ENCODE measurements at places on chromosomes 13 and 19. TPM values are rescaled to one million over a fixed set of nuclear protein-coding genes. Genes with fewer than 3 reads are reported as not detected.

DNA sequence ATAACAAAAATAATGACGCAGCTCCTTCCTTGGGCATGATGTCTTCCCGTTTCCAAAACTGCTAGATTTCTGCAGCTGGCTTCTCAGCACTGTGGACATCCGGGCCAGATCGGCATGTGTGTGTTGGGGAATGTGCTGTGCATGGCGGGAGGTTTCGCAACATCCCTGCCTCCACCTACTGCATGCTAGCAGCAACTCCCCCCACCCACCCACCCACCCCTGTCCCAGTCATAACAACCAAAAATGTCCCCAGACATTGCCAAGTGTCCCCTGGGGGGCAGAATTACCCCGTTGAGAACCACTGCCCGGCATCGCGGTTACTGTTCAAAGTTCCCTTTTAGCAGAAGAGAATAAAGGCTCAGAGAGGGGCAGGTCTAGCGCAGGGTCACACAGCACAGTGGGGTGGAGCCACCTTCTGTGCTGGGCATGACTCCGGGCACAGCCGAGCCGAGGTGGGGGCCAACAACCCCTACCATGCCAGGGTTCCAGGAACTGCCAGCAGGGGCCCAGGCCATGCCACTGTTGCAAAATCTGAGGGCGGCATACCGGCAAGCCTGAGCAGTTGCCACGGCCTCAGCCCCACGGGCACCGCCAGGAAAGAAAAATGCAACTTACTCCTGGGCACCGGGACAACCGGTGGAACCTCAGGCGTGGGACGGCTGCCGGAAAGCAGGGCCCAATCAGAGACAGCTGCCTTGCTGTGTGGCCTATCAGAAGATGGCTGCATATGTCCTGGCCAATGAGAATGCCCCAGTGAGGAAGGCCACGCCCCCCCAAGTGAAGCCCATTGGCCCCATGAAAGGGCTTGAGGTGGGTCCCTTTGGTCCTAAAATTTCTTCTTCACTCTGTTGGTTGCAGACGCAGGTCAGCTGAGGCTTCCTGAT lies 22.5 kb upstream of the NFIC start:
- DNase-seq = no peak

DNA sequence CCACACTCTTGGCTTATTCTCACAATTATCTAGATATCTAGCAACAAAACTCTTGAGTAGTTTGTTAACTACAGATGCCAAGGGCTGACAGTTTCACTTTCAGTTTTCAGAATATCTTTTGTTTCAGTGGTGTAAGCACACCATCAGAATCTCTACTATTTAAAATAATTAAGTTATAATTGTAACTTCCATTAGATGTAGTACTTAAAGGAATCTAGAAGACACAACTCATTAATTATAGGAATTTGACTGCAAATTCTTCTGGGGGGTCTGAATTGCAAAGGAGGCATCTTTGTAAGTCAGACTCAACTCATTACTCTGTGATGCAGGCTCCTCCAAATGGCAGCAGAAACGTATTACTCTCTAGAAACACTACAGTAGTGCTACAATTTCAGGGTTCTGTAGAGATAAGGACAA lies 44.9 kb upstream of the USPL1 start:
- peak; percentile 15 for DNase-seq

- DNase-seq = no peak
Observed at GRCh38 chr19:18020212-18021085, 12.5 kb downstream of the ARRDC2 start.

DNA sequence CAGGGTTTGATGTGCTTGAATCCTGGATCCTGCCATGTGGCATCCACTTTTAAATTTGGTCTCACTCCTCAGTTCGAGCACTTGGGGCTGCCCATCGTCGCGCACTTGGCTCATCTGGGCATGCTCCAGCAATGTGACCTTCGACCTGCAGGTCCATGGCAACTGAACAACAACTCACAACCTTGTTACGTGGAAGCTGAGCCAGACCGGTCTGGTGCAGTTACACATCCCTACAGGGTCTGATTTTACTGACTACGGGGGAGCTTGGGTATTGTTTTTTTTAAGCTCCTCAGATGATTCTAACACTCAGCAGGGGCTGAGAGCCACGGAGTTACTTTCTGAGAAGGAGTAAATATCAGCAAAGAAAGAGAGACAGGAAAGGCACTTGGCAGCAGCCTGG lies 769.6 kb downstream of the UQCRFS1 start:
- no peak for DNase-seq

GRCh38 chr19:35936738-35937268 lies 629 bp downstream of the LRFN3 start:
- DNase-seq = no peak

GRCh38 chr13:93477238-93477637 lies 250.6 kb downstream of the GPC6 start:
- no peak for DNase-seq

GRCh38 chr13:25085125-25085742 lies 10.7 kb upstream of the PABPC3 start:
- no peak for DNase-seq

DNA sequence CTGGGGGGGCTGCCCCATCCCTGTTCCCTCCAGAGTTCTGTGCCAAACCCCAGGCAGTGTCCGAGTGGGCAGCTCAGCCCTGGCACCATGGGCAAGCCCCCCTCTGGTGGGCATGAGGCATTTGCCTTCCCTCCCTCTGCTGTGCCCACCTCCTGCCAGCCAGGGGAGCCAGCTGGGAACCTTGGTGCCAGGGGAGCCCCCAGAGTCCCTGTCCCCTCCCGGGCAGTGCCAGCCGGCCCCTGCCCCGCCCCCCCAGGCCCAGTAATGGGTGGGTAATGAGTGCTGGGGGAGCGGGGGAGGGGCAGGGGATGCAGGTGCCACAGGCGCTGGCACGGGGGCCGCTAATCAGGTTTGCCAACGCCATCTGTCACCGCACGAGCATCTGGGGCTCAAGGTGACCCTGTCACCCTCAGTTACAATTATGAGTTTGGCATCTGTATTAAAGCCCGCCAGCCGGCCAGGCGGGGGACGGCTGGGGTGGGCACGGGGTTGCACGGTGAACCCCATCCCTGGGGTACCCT lies 5.9 kb downstream of the DAND5 start:
- DNase-seq = no peak

DNA sequence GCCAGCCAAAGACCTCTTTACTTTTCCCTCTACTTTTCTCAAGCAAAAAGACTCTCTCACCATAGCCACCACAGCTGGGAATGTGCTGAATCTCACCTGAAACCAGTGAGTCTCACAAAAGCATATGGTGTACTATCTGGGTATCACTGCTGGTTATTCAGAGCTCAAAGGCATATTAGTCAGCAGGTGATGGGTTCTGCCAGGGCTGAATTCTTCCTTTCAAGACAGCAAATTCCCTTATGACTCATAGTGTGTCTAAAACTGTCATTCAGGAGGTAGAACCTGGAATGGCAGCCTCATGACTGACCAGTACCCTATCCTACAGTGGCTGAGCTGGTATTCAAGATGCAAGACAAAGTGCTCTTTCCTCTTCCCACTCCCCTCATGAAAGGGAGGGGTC lies 2859.1 kb downstream of the PCDH9 start:
- DNase-seq = no peak

DNA sequence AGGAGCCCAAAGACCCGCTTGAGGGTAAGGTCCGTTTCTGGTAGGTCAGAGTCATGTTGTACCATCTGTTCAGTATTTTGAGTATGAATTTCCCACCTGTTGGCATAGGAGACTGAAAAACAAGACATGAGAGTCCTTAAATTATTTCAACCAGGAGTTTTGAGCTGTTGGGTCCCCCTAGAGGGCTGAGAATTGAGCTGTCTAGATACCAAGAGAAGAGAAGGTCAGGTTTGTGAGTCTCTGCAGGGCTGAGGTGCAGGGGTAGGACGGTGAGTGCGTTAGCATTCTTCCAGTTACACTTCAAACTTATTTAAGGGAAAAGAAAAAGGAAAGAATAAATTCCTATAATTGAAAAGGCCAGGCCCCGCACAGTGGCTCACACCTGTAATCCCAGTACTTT lies 5.0 kb downstream of the CBLC start:
- no peak for DNase-seq

DNA sequence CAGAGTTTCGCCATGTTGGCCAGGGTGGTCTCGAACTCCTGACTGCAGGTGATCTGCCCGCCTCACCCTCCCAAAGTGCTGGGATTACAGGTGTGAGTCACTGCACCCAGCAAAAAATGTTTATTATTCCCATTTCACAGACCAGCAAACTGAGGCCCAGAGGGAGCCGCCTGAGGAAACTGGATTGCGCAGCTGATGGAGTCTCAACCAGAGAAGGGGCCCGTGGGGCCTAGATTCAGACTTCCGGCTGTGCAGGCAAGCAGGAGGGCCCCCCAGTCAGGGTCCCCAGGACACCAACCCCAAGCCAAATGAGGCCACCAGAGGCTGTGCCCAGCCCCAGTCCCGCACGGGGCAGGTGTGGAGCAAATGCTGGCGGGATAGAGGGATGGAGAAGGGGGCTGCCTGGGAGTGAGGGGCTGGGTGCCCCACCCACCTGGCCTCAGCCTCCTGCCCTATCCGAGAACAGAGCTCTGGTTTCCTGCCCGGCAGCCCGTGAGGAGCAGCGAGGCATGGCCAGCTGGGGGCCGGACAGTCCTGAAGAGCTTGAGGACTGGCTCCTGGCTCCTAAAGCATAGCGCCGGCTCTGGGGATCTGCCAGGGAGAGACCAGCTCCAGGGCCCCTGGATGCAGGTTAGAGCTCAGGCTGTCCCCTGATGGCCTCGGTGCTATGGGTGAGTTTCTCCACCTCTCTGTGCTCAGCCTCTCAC lies 22.0 kb downstream of the MISP start:
- no peak for DNase-seq

DNA sequence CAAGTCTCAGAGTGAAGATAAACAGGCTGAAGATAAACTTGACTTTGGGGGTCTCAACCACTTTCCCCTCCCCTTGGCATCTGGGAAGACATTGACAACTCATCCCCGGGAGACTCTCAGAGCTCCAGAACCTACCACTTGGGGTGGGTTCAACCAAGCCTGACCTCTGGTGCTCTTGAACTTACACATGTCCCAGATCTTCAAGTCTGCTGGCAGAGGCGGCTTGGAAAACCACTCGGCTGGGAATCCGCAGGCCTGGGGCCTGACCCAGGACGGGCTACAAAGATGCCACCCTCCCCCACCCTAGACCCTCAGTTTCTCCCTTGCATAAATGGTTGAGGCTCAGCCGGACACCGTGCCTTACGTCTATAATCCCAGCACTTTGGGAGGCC lies 512 bp downstream of the LRRC8E start:
- no peak for DNase-seq

DNA sequence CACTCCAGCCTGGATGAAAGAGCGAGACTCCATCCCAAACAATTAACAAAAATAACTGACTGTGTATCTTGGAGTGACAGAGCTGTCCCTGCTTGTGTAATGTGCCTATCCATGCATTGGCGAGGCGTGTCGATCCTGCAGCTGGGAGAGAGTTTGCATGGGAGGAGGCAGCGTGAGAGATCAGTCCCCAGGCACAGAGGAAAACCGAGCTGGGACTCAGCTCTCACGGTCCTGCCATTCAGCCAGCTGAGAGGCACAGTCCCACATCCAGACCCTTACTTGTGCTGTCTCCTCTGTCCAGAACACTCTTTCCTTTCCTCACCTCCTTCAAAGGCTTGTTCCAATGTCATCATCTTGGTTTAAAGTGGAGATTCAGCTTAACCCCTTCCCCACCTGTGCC lies 11.9 kb upstream of the SULT2B1 start:
- no peak for DNase-seq

- no peak for DNase-seq
Observed at GRCh38 chr19:33780746-33781145, 15.9 kb upstream of the KCTD15 start.

DNA sequence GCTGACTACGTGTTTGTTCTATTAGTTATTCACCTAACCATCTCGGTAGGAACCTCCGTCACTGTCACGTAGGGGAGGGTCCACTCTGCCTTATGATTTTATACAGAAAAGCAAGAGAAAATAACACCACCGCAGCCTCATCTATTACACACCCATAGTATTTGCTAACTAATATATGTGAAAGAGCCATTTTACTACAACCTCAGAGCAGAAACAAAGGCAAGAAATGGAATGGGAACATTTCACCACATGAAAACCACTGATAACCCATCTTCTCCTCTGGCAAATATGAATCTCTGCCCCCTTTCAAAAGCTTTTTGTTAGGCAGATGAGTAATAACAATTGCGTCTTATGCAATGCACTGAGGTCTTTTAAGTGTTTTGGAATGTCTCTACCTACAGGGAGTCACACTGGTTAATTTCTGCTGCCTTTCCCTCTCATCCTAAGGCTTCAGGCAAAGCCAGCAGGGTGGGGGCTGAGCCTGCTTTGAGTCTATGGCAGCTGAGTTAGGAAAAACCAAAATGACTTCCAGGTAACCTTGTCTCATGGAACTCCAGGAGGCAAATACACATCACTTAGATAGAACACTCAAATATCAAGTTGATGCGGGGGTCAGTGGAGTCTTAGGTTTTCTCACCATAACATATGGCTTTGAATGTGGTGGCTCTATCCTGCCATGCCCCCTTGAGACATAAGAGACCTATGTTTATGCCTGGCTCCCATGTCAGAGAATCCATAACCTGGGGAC lies 15.0 kb downstream of the TSHZ3 start:
- DNase-seq = no peak

DNA sequence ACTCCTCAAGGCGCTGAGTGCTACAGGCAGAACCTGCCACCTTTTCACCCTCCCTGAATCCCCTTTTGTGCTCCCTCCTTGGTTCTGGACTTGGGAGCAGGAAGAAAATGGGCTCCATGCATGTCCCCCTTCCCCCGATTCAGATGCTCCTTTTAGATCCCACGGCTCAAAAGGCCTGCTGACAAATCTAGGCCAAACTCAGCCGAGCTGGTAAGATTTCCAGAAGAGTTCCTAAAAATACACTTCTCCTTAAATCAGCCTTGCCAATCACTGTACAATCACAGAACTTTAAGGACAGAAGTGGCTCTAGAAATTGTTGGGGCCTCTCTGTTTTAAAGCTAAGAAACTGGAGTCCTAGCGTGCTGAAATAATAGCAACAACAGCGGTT lies 37.3 kb downstream of the MBNL2 start:
- no peak for DNase-seq

- no peak for DNase-seq
Observed at GRCh38 chr13:59690857-59691500, 472.7 kb downstream of the DIAPH3 start.

GRCh38 chr13:89027694-89028306 lies 1356.6 kb downstream of the SLITRK5 start:
- no peak for DNase-seq

Gene LILRB3
- not detected for total RNA-seq

Gene LHB
- total RNA-seq = 0.26 TPM

Gene C19orf12
- total RNA-seq = 18.4 TPM

Gene CGB3
- not detected for total RNA-seq

Gene ATXN8OS
- not detected for total RNA-seq

Gene LSR
- 0.40 TPM for total RNA-seq

Gene CRB3
- total RNA-seq = 0.11 TPM

Gene OCEL1
- 3.4 TPM for total RNA-seq

Gene ZNF681
- 0.26 TPM for total RNA-seq

Gene DCT
- total RNA-seq = not detected

Gene ZNF792
- 38.7 TPM for total RNA-seq

Gene KATNAL1
- total RNA-seq = 17.9 TPM

Gene ZNF490
- total RNA-seq = 6.0 TPM

Gene CCDC169
- total RNA-seq = 4.7 TPM

Gene ELF1
- 63.6 TPM for total RNA-seq

Gene METTL21C
- total RNA-seq = not detected

Gene KIR2DL1
- total RNA-seq = not detected

Gene CAPN12
- not detected for total RNA-seq

Gene C19orf53
- 53.2 TPM for total RNA-seq

Data from pulmonary artery endothelial cell (primary cell).